Left renal cortex interstitium (tissue), 4 donors: ENCODE measurements at places on chromosomes 11 and 22.
A peak's percentile ranks its signal among the peaks of the same experiment; 100 is the strongest.

DNA sequence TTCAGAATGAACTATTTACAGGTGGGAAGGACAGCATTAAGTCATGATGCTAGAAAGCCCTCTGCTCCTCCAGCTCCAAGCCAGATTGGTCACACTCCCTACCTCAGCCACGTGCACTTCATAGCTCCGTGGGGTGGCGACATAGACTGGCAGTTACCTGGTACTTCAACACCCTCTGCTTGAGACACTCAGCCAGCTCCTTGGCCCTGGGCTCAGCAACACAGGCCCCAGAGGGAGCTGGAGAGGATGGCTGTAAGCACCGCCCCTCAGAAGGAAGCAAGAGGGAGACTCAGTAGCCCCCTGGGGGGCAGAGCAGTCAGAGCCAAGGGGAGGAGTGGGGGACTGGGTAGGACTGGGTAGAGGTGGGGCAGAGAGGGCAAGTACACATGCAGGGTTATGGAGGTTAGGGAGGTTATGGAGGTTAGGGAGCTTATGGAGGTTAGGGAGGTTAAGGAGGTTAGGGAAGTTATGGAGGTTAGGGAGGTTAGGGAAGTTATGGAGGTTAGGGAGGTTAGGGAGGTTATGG is 102.1 kb upstream of the BID start:
- no peak for DNase-seq

GRCh38 chr11:26070714-26071380 is 261.1 kb upstream of the ANO3 start:
- DNase-seq, result no peak

- DNase-seq, result no peak
These were observed 1.8 kb downstream of the GAS2 start for GRCh38 chr11:22668005-22668796.

- DNase-seq, result no peak
These were observed 4.2 kb upstream of the C11orf86 start for GRCh38 chr11:66970807-66971442.

GRCh38 chr11:10762913-10763421 is 11.9 kb downstream of the CTR9 start:
- DNase-seq, result no peak

DNA sequence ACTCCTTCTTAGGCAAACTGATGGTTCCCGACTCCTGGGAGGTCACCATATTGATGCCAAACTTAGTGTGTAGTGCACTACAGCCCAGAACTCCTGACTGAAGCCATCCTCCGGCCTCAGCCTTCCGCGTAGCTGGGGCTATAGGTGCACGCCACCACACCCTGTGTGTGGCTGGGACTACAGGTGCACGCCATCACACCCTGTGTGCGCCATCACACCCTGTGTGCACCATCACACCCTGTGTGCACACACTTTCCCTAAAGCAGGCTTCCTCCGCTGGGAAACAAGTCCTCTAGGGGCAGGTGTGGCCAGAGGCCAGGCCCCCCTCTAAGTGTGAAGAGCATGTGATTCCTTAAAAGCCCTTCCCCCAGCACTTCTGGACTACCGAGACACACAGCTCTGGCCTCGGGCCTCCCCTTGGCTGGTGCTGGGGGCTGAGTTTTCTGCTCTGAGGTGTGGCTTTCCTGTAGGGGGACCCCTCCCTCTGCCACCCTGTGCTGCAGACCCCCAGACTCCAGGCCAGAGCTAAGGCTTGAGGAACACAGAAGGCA is 81.7 kb downstream of the BCR start:
- no peak for DNase-seq

- DNase-seq, result no peak
These were observed 18.9 kb upstream of the HEPHL1 start for GRCh38 chr11:94002226-94002625.

- DNase-seq, result no peak
These were observed 108.8 kb downstream of the TTC28 start for GRCh38 chr22:28570696-28571373.

- no peak for DNase-seq
These were observed 7.9 kb downstream of the ASCL2 start for GRCh38 chr11:2262301-2263070.

DNA sequence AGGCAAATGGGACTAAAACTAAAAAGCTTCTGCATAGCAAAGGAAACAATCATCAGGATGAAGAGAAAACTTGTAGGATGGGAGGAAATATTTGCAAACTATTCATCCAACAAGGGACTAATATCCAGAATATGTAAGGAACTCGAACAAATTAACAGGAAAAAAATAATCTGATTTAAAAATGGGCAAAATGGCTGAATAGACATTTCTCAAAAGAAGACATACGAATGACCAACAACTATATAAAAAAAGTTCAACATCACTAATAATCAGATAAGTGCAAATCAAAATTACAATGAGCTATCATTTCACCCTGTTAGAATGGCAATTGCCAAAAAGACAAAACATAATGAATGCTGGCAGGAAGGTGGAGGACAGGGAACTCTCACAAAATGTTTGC is 12.0 kb downstream of the OR52E1 start:
- DNase-seq, result no peak

- no peak for DNase-seq
These were observed at the start of gene PRR5 for GRCh38 chr22:44701824-44702478. PRR5 (plus strand) TSS chr22:44702204; CDS start chr22:44702475, 271 bp downstream.

DNA sequence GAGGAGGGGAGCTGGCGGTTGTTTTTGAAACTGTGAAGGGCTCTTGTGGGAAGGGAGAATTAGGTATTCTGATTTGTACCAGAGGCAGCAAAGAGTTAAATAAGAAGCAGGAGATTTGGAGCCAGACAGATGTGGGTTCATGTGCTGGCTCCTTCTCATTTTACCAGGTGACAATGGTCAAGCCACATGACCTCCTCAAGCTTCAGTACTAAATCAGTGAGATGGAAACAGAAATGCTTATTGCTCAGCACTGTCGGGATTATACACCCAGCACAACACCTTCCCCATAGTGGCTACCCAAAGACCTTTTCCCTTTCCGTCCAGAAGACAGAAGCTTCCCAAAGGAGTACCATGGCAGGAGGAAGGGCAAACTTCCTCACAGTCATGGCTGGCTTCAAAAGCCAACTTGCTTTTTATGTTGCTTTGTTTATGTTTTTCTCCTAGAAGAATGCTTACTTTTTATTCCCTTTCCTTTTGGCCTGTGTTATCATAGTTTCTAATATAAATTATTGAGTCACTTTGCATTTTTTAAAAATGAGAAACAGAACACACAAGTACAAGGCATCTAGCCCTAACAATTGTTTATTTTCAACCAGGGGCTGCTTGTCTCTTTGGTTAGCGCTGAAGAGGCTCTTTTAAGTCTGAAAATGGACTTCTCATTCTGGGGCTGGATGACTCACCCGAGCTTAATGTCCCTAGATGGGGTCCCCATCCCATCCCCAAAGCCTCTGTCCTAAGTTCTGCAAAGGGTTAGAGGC is 181.5 kb upstream of the ZBED5 start:
- no peak for DNase-seq

DNA sequence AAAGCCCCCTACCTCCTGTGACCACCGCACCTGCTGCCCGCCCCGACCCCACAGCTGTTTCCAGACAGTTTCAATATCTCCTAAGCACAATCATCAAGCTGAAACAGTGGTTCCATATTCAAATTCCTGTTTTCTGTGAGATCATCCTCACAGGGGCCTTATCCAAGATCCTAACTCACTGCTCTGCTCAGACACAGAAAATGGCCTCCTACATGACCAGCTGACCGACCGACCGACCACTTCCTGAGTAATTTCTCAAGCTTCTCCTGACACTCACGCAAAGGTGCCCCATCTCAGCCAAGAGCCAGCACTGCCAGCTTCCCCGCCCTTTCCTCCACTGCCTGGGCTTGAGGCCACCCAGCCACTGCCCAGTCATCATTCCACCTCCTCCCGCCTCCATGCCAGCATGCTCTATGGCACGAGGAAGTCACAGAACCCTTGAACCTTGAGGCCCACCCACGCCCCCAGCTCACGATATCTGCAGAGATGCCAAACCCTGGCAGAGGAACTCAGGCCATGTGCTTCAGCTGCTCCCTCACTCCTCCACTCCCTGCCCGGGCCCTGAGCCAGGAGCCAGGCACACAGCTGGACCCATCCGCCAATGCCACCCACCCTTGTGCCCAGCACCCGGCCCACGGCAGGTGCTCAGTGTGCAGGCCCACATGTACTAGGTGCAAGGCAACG is 14.0 kb downstream of the KIAA0930 start:
- no peak for DNase-seq

DNA sequence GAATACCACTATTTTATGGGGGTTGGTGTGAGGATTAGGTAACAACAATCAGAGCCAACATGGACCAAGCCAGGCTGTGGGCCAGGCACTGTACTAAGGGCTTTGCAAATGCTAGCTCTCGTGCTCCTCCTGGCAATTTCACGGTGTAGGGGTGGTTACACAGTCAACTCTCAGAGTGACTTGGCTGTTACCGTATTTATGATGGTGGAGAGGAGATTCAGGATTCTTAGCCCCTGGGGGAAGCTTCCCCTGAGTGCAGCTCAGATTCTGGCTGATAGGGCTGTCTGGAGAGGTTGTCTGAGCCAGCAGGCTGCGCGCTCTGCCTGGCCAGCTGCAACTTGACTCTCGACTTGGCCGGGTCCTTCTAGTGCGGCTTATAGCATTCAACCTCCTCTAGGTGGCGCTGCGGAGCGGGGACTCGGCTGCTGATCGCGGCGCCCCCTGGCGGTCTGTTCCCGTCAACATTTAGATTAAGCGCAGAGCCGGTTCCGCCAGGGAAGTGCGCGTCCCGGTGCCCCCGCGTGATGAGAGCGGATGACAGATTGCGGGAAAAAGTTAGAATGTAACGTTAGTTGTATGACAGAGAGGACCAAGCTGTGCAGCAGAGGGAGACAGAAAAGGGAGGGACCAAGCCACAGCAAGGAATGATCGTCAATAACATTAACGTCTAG is 4.5 kb upstream of the NCF4 start:
- peak; percentile 75 for DNase-seq

DNA sequence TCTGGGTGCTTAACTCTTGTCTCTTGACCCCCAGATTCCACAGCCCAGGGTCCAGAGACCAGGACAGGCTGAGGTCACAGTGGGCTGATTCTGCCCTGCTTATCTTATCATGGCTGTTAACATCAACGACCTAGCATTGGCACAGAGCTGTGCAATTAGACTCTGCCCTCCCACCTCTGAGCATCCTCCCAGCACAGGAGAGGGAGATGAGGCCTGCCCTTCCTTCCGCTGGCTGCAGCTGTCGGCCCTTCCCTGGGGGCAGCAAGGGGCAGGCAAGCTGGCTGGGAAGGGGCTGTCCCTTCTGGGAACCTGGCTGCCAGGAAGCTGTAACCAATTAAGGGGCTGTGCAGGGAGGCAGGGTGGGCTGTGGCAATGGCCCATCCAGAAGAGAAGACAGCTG is 22.5 kb downstream of the LRRC10B start:
- DNase-seq, result no peak

- no peak for DNase-seq
These were observed 81.6 kb downstream of the LRRC4C start for GRCh38 chr11:41377709-41378394.

GRCh38 chr11:114166897-114167323 is 107.4 kb downstream of the ZBTB16 start:
- DNase-seq, result no peak

GRCh38 chr22:50298937-50299784 is 8.3 kb downstream of the PLXNB2 start:
- no peak for DNase-seq

GRCh38 chr11:113457784-113458183 is 17.4 kb downstream of the DRD2 start:
- no peak for DNase-seq

GRCh38 chr11:123531325-123531724 is 101.3 kb downstream of the GRAMD1B start:
- DNase-seq, result no peak

- no peak for DNase-seq
These were observed 29.7 kb upstream of the SORL1-AS1 start for GRCh38 chr11:121482231-121483129.

DNA sequence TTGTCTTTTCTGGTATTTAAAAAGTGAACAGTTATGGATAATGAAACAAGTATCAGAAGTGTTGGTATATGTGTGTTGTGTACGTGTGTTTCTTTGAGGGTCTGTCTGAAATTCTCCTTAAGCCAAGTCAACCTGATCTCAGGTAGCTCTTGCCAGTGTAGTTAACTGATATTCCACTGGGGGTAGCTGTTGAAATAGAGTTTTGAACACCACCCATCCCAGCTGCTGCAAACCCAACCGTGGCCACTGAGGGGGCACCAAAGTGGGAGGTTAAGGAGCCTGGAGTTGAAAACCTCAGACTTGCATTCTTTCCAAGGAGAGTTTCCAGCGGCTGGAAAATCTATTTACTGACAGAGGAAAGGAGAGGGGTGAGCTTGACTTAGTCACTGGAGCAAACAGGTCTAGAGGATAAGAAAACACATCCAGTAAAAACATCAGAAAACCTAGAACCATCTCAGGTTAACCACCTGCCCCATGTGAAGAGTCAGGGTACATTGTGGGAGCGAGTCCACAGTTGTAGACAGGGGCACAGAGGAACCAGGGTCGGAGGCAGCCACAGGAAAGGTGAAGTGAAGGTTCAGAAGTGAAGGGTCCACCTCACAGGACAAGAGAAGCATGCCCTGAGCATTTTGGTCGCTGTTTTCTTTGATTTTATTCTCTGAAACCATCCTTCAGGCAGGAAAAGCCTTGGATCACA is 8.8 kb upstream of the CUL5 start:
- peak; percentile 27 for DNase-seq

DNA sequence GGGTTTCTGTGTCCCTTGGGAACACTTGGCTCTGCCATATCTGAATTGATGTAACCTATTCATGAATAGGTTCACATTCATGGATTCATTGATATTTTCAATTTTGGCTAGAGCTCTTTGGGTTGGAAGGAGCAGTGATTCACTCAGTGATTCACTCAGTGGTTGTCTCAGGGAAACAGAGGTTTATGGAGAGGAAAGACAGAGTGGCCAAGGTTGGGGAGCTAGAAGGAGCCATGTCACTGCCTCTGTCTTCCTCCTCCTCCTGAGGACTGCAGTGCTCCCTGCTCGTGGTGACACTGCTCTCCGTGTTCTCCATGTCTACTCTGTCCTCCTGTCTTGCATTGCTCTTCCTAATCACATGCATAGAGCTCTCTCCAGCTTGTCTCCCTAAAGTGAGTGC is 17.4 kb downstream of the CEP164 start:
- no peak for DNase-seq

GRCh38 chr11:90251599-90251998 is 28.8 kb upstream of the CHORDC1 start:
- no peak for DNase-seq

DNA sequence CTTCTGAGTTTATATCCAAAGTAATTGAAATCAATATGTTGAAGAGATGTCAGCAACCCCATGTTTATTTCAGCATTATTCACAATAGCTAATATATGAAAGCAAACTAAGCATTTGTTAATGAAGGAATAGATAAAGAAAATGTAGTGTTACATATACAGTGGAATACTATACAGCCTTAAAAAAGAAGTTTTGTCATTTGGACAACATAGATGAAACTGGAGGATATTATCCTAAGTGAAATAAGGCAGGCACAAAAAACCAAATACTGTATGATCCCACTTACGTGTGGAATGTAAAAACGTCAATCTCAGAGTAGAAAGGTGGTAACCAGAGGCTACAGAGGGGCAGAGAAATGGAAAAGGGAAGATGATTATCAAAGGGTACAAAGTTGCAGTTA is 10.2 kb downstream of the MRGPRX2 start:
- DNase-seq, result no peak

- no peak for DNase-seq
These were observed 17.3 kb upstream of the CRKL start for GRCh38 chr22:20899827-20900423.
